ENCODE measurements at places on chromosomes 12 and 14.

- no peak for DNase-seq
Observed at GRCh38 chr12:89907659-89908058, 199.0 kb upstream of the ATP2B1 start.

GRCh38 chr14:20809917-20810316 is 7.3 kb upstream of the RNASE1 start:
- no peak for DNase-seq

GRCh38 chr14:105073720-105074600 is 8.7 kb upstream of the GPR132 start:
- DNase-seq: no peak

DNA sequence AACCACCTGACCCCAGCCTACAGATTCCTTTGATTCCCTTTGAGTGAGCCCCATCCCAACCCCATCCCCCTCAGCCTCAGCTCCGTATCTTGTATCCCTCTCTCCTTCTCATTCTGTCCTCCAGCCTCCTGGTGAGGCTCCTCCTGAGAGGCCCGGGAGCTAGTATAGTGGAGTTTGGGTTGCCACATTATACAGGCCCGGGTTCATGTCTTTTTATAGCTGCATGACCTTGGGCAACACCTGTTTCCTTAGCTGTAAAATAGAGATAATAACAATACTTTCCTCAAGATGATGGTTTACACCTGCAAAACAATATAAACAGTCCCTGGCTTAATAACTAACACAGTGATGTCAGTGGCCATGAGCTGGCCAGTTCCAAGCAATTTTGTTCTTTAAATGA is 89.8 kb downstream of the STAB2 start:
- DNase-seq: no peak

GRCh38 chr12:87096082-87096585 is 839.9 kb upstream of the MGAT4C start:
- DNase-seq: no peak

DNA sequence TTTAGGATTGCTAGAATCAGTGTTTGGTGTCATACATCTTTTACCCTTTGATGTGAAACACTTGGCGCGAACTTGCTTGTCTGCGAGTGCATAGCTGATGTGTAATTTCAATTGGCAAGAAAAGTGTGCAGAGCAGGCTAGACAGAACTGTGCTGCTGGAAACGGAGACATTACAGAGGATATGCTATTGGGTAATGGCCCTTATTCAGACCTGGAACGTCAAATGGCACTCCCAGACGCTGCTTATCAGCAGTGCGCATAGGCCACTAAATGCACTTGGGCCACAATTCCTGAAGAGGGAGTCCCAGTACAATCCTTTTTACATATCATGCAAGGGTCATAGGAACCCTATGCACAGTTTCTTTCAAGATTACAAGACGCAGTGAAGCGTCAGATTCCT is 15.7 kb upstream of the SLC10A1 start:
- DNase-seq: no peak

DNA sequence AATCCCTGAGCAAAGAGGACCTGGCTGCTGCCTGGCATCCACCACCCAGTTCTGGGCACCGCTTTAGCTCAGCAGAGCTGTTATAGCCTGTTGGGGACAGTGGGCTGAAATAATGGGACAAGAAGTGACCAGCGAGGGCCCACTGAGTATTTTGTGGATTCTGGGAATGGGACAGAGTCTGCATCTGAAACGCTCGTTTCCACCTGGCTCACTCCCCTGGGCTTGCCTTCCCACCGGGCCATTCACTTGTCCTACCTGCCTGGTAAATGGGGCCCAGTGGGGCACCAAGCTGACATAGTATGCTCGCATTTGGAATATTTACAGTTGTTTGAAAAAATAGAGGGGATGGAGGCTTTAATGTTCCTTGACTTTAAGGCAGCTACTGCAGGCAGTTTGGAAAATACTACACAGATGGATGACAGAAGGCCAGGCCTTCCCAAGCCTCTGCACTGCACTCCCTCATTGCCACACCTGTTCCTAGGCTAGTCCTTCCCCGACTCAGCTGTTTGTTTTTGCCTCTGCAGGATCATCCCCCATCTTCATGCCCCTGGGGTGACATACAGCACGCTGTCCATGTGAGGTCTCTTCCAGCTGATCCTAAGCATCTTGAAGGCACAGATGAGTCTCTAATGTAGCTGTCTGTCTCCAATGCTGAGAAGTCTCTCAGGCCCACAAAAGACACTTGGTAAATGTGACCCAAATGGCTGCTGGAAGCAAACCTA is 61.3 kb upstream of the DICER1 start:
- DNase-seq: no peak

DNA sequence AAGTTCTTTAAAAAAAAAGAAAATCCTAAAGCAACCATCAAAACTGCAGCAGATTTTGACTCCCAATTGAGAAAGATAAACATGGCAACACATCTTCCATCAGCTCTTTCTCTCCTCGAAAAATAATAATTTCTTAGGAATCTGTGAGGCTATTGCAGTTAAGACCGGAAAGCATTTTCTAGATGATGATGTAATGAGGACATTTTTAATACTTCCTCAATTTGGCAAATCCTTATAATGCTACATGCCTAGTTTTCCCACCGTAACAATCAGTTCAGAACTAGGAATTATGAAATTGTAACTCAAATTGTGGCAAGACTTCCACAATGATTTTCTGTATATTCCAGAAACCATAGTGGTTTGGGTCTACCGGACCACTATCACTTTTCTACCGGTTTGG is 180.9 kb upstream of the PDE3A start:
- DNase-seq: no peak

GRCh38 chr14:91249841-91250616 is 5.5 kb upstream of the GPR68 start:
- peak; percentile 68 for DNase-seq

- no peak for DNase-seq
Observed at GRCh38 chr12:100279607-100280244, 12.7 kb downstream of the SCYL2 start.

GRCh38 chr12:18502422-18502968 is 235.3 kb downstream of the PLCZ1 start:
- peak; percentile 82 for DNase-seq

- DNase-seq: no peak
Observed at GRCh38 chr12:116064493-116064892, 213.0 kb downstream of the MED13L start.

DNA sequence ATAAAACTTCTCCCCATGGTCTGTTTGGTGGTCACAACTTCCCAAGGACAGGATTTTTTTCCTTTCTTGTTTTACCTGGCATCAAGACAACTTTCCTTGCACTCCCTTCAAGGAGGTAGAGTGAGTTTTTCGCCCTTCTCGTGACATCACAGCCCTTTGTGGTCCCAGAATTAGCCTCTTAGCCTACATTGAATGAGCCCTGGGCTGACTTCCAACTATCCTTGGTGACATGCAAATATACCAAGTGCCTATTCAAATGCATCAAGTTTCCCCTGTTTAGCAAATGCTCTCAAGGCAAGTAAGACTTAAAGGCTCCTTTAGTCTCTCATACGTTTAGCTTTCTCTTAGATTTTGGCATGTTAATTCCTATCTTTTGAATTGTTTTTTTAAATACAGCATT is 36.6 kb downstream of the TC2N start:
- DNase-seq: peak; percentile 28

- no peak for DNase-seq
Observed at GRCh38 chr14:77902811-77903210, 102.9 kb downstream of the ADCK1 start.

GRCh38 chr14:22929961-22930364 is 787 bp upstream of the PRMT5 start:
- DNase-seq: no peak

DNA sequence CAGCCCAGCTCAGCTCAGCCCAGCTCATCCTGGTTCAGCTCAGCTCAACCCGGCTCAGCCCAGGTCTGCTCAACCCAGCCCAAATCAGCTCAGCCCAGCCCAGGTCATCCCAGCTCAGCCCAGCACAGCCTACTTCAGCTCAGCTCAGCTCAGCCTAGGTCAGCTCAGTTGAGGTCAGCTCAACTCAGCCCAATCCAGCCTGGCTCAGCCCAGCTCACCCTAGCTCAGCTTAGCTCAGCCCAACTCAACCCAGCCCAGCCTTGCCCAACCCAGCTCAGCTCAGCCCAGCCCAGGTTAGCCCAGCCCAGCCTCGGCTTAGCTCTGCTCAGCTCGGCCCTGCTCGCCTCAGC is 332.3 kb downstream of the TMEM121 start:
- no peak for DNase-seq

DNA sequence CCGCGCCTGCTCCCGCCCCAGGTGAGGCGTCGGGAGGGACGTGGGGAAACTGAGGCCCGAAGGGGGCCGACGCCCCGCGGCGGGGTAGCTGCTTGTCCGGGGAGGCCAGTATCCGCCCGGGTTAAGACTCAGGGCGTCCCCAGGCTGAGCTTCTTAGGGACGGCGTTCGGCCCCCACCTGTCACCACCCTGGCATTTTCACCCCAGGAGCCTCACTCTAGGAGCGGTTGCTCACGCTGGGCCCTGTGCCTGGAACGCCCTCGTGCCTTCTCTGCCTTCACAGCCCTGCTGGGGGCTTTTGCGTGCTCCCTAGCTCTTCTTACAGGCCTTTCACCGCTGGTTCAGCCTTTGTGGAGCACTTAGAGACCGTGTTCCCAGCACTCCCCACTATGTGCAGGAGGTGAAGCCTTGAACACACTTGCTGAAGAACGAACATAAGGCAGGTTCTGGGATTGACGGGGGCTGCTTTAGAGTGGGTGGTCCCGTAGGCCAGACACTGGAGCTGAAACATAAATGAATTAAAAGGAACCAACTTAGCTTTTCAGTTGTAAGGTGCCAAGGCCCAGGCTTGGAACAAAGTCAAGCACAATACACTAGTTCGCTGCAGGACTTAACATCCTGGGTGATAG is 601 bp downstream of the ZNF839 start:
- no peak for DNase-seq

DNA sequence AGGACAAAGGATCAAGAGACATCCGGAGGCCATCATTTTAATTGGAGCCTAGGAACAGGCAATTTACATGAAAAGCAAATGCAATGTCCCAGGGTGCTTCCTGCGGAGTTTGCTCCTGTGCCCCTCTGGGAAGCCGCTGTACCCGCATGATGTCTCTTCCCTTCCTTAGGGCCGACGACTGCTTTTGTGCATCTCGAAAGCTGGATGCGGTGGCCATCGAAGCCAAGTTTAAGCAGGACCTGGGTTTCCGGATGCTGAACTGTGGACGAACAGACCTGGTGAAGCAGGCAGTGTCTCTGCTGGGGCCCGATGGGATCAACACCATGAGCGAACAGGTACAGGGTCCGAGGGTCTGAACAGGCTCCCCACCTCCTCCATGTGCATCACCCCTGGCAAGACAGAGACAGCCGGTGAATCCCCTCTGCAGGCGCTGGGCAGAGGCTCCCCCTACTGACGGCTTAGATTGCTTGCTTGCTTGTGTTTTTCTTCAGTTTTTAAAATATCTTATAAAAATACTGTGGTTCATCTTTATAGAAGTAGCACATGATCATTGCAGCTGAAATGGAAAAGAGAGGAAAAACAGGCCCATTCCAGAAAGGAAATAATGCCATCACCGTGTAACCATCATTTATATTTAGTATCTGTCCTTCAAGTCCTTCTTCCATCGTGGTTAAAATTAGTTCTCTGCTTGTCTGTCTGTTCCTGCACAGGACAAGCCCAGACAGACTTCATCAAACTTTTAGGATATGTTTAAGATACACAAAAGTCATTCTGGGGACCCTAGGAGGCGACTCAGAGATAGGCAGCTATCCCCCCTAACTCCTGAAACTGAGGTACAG is 75.4 kb upstream of the PWP1 start:
- peak; percentile 7 for DNase-seq

- no peak for DNase-seq
Observed at GRCh38 chr14:56660677-56661389, 81.2 kb downstream of the TMEM260 start.

- no peak for DNase-seq
Observed at GRCh38 chr14:68223631-68224030, 404.1 kb downstream of the RAD51B start.

- no peak for DNase-seq
Observed at GRCh38 chr12:50641566-50641965, 122.3 kb upstream of the ATF1 start.

DNA sequence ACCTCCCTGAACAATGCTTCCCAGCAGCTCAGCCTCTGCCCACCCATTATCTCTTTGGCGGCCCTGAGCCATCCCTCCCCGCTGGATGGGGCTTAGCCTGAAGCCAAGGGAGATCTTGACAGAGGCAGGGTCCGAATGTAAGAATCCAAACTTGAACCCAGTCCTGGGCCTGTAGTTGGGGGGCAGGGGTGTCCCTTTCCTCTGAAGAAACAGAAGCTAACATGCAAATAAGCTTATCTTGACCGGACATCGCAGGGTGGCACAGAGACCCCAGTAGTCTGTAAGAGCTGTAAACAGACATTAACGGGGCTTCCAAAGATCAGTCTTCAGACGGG is 6.0 kb downstream of the DLK1 start:
- no peak for DNase-seq

- no peak for DNase-seq
Observed at GRCh38 chr12:67748743-67749040, 100.1 kb downstream of the DYRK2 start.

DNA sequence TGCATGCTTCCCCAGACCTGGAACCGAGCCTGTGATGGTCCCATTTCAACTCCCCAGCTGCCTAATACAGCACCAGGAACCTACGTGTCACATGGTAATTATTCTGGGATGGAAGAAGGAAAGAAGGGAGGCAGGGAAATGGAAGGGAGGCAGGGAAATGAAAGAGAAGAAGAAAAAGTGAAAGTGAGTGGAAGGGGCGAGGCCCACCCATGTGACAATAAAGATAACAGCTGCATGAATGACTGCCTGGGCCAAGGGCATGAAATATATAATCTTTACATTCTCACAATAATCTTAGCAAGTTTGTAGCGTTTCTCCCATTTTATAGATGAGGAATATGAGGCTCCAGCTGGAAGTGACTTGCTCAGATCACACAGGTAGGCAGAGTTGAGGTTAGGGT is 245.0 kb upstream of the PWP1 start:
- no peak for DNase-seq

GRCh38 chr14:28896337-28896736 is 129.8 kb downstream of the FOXG1 start:
- DNase-seq: no peak

DNA sequence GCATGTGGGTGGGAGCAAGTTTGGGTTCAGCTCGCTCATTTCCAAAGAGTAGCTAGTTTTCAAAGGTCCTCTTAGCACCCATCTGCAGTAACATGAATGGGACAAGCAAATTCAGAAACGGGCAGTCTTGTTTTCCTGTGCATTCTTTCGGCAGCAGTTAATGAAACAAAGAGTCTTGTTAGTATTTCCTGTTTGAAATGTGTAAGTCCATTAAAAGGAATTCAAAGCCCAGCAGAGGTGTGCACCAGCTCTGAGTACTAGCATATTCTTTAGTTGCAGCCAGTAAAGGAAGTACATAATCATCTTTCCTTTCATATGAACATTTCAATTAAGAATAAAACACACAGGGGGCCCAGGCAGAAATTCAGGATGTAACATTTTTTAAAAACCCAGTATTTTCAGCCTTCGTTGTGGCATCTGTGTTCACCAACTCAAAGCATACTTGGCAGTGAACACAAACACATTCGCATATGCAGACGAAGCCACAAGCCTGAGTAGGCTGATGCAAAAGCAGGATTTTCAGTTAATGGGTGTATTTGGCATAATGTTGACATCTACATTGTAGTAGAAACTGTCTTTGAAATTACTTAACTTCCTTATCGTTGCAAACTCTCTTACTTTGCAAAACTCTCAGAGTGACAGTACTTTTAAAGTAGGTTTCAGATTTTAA is 570.0 kb upstream of the FLRT2 start:
- no peak for DNase-seq

All from NCI-H1436 (cell line).